Motor neuron (in vitro differentiated cells): ENCODE measurements at places on chromosomes 5 and 9.

DNA sequence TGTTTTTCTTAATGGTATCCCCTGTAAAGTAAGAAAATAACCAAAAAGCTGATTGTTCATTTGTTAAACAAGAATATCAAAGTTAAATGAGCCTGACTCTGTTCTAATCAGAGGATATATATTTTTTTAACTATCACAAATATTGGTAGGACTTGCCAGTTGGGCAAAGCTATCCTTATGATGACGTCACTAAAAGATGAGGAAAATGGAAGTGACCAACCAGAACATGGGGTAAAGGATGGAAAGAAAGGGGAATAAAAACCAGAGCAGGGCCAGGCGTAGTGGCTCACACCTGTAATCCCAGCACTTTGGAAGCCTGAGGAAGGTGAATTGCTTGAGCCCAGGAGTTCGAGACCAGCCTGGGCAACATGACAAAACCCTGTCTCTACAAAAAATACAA, 811.6 kb upstream of the DMAC1 start:
- ATAC-seq: no peak

DNA sequence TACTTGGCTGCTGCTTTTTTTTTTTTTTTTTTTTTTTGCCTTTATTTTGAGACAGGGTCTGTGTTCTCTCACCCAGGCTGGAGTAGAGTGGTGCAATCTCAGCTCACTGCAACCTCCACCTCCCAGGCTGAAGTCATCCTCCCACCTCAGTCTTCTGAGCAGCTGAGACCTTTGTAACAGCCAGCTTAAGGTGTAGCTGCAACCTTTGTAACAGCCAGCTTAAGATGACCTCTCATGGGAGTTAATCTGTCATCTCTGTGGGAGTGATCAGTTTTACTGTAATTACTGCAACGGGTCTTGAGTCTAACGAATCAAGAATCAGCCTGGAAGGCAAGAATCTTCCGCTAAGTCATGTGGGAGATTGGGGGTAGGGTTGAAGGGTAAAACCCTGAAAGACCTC, 31.6 kb upstream of the SNX2 start:
- no peak for ATAC-seq

GRCh38 chr5:77133061-77133758, 46.1 kb upstream of the ZBED3 start:
- no peak for ATAC-seq

DNA sequence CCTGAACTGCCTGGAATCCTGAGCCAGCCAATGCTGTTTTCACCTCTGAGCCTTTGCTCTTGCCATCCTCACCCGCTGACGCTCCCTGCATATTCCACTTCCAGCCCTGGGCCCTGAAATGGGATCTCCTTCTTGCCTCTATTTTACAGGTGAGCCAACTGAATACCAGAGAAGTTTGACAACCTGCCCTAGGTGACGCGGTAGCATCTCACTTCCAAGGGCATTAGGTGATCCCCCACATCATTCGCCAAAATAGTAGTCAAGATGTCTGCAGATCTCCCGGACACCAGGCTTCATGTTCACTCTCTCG, 43.5 kb downstream of the FOXI1 start:
- ATAC-seq: no peak

DNA sequence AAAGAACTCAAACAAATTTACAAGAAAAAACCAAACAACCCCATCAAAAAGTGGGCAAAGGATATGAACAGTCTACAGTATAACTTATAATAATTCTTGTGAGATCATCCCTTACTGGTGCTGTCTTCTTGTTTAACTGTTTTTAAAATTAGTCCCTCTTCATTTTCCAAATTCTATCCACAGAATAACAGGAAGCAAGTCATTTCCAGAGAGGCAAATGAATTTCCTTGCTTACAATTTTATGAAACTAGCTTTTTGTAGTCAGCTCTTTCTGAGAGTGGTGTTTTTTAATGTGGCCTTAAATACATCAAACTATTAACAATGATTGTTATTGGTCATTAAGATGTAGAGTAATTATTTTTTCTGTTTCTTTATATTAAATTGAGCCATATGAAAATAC, 40.6 kb downstream of the FAM174A start:
- ATAC-seq: no peak

GRCh38 chr5:134136771-134137170, 22.3 kb downstream of the TCF7 start:
- ATAC-seq: no peak
